ENCODE measurements at places on chromosomes 6 and 20.

GRCh38 chr6:15901141-15902115 lies 227.5 kb upstream of the MYLIP start:
- DNase-seq = no peak

DNA sequence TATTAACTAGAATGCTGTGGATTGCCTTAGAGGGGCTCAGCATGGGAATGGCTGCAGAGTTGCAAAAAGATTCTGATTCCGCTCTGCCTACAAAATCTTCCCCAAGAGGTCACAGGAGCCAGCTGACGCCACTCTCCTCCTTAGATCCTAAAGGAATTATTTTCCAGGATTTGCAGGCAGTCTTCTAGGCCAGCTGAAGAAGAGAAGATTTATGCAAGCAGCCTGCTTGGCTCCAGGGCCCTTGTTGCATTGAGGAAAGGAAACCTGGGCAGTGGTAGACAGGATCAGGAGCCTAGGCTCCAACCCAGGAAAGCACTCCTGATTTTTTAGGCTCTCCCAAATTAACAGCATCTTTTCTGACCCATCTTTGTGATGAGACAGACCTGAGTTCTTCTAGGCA lies 245.8 kb downstream of the PKHD1 start:
- DNase-seq = no peak

GRCh38 chr20:38226553-38226952 lies 34.0 kb downstream of the KIAA1755 start:
- DNase-seq = no peak

GRCh38 chr20:36149469-36149868 lies 5.1 kb upstream of the EPB41L1 start:
- no peak for DNase-seq

GRCh38 chr6:130676077-130676772 lies 151.0 kb upstream of the SMLR1 start:
- DNase-seq = no peak

GRCh38 chr20:59820204-59821041 lies 113.0 kb downstream of the SYCP2 start:
- no peak for DNase-seq

DNA sequence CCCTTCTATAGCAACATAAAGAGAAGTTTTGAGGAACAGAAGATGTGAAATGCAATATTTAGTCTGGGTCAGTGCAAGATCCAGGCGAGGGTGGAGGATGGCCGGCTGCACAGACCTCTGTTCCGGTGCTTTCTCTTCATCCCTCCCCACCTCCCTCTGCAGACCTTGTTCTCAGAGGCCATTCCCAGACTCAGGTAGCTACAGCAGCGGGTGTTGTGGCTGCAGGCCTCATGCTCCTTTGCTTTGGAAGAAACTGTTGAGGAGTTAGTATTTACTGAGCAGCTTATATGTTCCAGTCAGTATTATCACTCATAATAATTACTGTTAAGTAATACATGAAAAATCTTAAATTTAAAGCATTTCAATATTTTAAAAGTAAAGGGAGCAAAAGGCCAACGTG lies 1.7 kb downstream of the BTN3A3 start:
- DNase-seq = no peak

GRCh38 chr20:7622399-7622961 lies 317.8 kb downstream of the HAO1 start:
- no peak for DNase-seq

GRCh38 chr20:12130781-12131180 lies 213.1 kb downstream of the BTBD3 start:
- no peak for DNase-seq

DNA sequence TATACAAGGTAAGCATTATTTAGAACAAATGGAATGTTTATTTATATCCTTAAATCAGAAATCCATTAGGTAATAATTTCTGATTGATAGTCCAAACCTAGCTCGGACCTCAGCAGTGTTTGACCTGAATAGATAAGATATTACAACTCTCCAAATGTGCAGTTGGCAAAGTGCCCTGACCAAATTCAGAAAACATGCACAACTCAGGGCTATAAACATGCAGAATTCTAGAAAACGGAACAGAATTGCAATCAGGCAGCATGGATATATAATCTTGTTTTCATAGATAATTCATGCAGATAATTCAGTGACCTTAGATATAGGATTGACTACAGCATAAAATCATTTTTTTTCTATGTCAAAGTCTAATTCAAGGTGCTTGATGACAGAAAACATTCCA lies 626.6 kb upstream of the CITED2 start:
- DNase-seq = no peak

DNA sequence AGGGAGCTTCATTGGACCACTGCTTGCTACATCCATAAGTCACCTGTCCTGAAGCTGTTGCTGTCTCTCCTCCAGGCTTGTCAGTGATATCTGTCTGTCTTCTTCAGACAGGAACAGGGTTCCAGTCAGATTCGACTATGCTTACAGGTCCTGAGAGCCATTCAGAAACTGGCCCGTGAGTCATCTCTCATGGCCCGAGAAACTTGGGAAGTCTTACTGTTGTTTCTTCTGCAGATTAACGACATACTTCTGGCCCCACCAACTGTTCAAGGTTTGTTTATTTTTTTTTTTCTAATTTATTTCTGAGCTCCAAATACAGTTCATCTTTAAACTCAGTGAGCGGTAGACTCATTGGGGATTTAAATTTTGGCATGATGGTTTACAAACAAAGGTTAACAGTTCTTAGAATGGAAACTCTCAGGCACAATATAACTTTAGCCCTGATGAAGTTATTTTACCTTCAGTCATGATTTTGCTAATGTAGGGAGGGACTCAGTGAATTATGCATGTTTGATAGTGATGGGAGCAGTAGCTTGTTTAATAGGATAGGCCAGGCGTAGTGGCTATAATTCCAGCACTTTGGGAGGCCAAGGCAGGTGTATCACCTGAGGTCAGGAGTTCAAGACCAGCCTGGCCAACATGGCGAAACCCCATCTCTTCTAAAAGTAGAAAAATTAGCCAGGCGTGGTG lies 24.7 kb downstream of the RALGAPB start:
- DNase-seq = no peak

GRCh38 chr6:154721460-154721859 lies 11.8 kb upstream of the SCAF8 start:
- no peak for DNase-seq

GRCh38 chr6:152184917-152185574 lies 377.6 kb downstream of the ESR1 start:
- DNase-seq = no peak

DNA sequence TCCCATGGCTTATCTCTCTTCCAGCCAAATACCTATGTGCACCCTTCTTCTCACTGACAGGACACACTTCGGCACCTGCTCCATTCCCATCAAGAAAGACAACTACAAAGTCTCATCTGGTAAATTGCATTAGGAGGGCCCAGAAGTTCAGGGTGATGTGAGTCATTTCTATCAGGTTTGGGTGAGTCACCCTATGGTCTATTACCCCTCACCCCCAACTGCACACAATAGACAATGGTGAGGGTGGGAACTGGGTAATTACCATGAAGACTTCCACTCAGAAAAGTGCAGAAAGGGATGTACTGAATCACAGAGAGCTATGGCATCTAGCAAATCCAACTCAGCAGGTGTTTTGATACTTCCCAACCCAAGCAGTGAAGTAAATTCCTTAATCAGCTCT lies 54.8 kb downstream of the OPN5 start:
- DNase-seq = no peak

DNA sequence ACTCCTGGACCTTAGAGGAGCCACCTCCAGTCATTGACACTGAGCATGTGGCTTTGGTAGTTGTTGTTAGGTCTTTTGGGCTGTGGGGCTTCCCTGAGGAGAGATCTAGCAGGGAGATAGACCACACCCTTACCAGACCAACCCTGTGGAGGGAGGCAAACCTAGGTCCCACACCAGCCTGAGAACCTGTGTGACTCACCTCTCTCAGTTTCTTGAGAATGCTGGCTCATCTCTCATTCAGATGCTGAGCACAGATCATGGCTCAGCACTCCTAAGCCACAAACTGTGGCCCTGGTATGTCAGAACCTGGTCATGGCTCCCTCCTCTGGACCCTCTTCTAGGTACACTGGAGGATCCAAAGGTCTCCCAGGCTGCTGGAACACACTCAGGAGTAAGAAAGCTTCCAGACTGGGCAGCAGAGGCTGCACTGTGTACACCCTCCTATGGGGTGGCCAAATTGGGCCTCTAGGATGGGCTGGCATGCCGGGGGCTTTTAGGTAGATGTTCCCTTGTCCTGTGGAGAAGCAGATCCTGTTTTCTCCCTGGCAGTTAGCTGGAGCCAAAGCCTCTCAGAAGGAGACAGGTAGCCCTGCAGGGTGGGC lies 1294.5 kb downstream of the KHDRBS2 start:
- DNase-seq = no peak

GRCh38 chr6:12331951-12332749 lies 42.0 kb downstream of the EDN1 start:
- no peak for DNase-seq

DNA sequence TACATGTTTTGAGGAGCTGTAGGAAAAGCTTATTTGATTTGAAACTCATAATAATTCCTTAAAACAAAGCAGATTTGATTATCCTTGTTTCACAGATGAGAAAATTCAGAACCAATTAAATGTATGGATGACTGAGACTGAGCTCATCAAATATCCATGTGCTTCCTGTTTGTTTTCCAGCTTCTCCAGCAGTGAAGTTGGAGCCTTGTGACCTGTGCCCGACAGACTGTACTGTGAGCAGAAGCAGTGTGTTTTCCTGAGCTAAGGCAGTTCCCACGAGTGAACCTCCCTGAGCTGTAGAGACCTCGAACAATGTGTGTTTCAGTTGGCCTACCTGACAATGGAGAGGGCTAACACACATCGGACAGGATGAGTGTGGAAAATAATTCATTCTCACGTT lies 599.5 kb upstream of the NRSN1 start:
- DNase-seq = no peak

- no peak for DNase-seq
Measured at GRCh38 chr6:44496665-44497369, 109.3 kb downstream of the CDC5L start.

GRCh38 chr20:13852306-13852705 lies 67.5 kb downstream of the NDUFAF5 start:
- DNase-seq = no peak

DNA sequence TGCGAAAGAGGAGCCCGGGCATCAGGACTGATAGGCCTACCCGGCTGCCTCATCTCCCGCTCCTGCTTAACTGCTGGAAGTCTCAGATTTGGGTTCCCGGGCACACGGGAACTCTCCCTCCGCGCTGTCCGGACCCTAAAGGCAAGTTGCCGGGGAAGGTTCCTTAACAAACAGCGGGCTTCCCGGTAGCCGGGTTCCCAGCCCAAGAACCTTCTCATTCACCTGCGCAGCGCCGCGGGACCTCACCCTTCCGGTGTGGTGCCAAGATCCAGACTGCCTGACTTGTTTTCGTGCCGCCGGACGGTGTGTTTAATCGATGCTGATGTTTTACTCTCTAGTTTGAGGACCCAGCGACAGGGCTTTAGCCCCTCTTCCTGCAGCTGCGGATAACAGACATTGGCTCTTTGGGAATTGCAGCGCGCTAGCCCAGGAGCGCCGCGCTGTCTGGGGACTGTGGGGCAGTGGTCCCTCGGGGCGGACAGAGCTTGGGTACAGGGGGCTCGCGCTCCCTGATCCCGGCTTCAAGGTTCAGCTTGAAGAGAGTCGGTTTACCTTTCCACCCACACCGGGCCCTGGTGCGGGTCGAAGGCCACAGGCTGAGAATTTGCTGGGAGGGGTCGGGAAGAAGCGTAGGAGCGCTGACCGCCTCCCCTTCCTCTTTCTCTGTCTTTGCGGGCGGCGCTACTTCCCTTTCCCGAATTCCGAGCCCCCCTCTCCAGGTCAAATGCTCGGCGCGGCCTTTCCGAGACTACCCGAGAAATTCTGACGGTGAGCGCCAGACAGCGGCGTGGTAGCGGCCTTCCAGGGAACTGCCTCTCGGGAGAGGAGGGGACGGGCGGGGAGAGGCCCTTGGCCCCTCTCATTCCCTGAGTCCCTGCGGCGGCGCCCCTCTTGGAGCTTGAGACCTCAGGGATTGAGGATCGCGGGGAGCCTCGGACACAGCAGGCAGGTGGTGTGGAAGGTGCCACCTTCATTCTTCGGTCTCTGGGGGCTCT lies 17.2 kb downstream of the ABT1 start:
- DNase-seq = no peak

DNA sequence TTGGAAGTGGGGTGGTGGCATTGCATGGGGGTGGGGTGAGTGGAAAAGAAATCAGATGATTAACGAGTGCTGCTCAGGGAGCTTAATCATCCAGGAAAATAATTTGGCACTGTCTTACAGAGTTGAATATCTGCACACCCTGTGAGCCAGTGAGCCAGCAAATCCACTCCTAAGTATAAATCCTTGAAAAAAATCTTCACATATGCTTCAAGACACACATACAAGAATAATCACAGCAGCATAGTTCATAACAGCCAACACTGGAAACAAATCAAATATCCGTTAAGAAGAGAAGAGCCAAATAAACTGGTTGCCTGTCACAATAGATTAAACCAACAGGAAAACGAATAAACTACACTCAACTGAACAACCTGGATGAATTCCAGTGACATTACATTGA lies 62.8 kb downstream of the SAMD3 start:
- no peak for DNase-seq

DNA sequence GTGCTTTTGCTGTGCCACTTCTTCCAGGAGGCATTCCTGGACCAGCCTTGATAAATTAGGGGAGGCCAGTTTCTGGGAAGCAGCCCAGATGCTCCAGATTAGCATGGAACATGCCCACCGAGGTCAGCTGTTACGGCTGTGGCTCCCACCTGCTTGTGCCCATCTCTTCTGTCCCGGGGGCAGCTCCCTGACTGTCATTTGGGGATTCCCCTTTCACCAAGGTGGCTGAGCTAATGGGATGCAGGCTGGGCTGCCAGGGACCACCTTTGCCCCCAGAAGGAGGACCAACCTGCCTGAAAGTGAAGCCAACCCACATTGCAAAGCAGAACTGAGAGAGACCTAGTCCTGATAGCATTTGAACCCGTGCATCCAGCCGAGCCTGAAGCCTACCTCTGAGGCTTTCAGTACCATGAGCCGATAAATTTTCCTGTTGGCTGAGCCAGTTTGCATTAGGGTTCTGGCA lies 85.3 kb downstream of the PTPN1 start:
- DNase-seq = no peak

DNA sequence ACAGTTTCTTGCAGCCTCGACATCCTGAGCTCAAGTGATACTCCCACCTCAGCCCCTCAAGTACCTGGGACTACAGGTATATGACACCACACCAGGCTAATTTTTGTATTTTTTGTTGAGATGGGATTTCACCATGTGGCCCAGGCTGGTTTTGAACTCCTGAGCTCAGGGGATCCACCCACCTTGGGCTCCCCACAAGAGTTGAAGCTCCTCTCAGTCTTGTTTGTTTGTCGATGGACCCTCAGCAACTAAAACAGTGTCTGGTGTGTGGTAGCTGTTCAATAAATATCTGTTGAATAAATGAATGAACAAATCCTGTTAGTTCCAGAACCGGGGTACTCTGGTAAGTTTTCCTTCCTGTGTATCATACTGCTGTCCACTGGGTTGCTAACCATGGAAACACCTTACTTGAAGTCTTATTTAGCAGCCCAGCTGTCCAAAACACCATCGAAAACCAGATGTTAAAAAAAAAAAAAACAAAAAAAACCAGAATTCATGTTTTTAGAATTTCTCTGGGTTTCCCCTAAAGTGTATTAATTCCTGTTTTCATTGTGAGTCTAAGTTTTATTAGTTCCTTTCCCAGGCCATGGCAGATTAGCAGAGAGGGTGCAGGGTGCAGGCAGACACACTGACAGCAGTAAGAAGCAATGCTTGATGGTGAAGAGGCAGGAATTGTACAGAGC lies 7.8 kb upstream of the EZR start:
- DNase-seq = no peak

GRCh38 chr6:4512051-4512471 lies 264.1 kb upstream of the CDYL start:
- no peak for DNase-seq

Data from foreskin melanocyte (primary cell).